A172 (cell line): ENCODE measurements at places on chromosomes 5 and 9. TPM values are rescaled to one million over a fixed set of nuclear protein-coding genes. Genes with fewer than 3 reads are reported as not detected.

ALAD gene
- total RNA-seq, result 8.4 and 8.8 TPM in 2 replicates

PROB1 gene
- 0.17 and 0.53 TPM in 2 replicates for total RNA-seq

GFI1B gene
- 0.19 and 0.47 TPM in 2 replicates for total RNA-seq

RGMB gene
- 22.0 and 22.8 TPM in 2 replicates for total RNA-seq

PCDHB7 gene
- 5.2 and 6.9 TPM in 2 replicates for total RNA-seq

SLC36A3 gene
- not detected in 2 replicates for total RNA-seq

IRGM gene
- not detected in 2 replicates for total RNA-seq

SLC6A3 gene
- total RNA-seq, result not detected in 2 replicates

ABLIM3 gene
- total RNA-seq, result 12.6 and 15.9 TPM in 2 replicates

ZNF454 gene
- not detected in 2 replicates for total RNA-seq

PLPP6 gene
- total RNA-seq, result 7.0 and 8.2 TPM in 2 replicates

GABRA1 gene
- total RNA-seq, result 1.4 TPM in 1 of 2 replicates, not detected in the other

TAF11L3 gene
- total RNA-seq, result not detected in 2 replicates

MARCHF3 gene
- total RNA-seq, result 4.8 and 6.4 TPM in 2 replicates

PDE4D gene
- total RNA-seq, result 7.6 and 14.9 TPM in 2 replicates

PPIC gene
- total RNA-seq, result 61.5 TPM in 2 replicates

MYO10 gene
- total RNA-seq, result 5.2 and 9.4 TPM in 2 replicates

JAKMIP2 gene
- 12.5 and 15.6 TPM in 2 replicates for total RNA-seq

GEMIN5 gene
- 29.2 and 37.2 TPM in 2 replicates for total RNA-seq

ADAMTS19 gene
- not detected in 2 replicates for total RNA-seq

TMEM171 gene
- total RNA-seq, result 15.7 and 23.5 TPM in 2 replicates

ANKRD33B gene
- 1.2 and 2.3 TPM in 2 replicates for total RNA-seq

N4BP3 gene
- 0.17 and 0.33 TPM in 2 replicates for total RNA-seq

LCN10 gene
- total RNA-seq, result not detected in 2 replicates

TGFBI gene
- total RNA-seq, result 10.5 and 11.6 TPM in 2 replicates

GADD45G gene
- total RNA-seq, result 6.0 and 10.2 TPM in 2 replicates

ARHGEF37 gene
- total RNA-seq, result 0.69 and 1.6 TPM in 2 replicates

ACTL7A gene
- total RNA-seq, result not detected in 2 replicates

SHOC1 gene
- total RNA-seq, result not detected in 2 replicates

FKBP15 gene
- total RNA-seq, result 23.7 and 24.3 TPM in 2 replicates

STXBP1 gene
- total RNA-seq, result 20.8 and 63.2 TPM in 2 replicates

VLDLR gene
- total RNA-seq, result 1.8 and 3.8 TPM in 2 replicates

PLCXD3 gene
- 2.8 TPM in 2 replicates for total RNA-seq

RBM27 gene
- 40.4 and 46.6 TPM in 2 replicates for total RNA-seq

BRD9 gene
- 29.9 and 38.8 TPM in 2 replicates for total RNA-seq

C5orf52 gene
- not detected in 2 replicates for total RNA-seq

CEL gene
- total RNA-seq, result 0.77 and 1.0 TPM in 2 replicates

SLCO6A1 gene
- total RNA-seq, result not detected in 2 replicates
